Renal cortex interstitium (tissue), 15 donors: ENCODE measurements at places on chromosomes 6 and 20.

DNA sequence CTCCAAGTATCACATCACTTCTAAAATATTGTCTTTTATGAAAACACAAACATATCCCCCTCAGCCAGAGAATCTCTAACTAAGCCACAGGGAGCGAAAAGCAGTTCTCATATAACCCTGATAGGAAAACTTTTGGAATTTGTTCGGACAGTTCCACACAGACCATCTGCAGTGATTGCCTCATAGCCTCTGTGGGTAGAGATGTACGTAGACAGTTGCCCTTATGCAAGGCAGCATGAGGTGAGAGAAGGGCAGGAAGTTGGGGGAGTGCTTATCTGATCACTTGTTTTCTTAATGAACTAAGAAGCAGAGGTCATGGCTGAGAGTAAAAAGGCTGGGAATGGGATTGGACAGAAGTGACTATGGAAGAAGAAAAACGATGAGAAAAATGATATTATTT, 39.6 kb downstream of the SLC23A2 start:
- DNase-seq = no peak

GRCh38 chr6:119173249-119174084, 95.0 kb upstream of the FAM184A start:
- no peak for DNase-seq

DNA sequence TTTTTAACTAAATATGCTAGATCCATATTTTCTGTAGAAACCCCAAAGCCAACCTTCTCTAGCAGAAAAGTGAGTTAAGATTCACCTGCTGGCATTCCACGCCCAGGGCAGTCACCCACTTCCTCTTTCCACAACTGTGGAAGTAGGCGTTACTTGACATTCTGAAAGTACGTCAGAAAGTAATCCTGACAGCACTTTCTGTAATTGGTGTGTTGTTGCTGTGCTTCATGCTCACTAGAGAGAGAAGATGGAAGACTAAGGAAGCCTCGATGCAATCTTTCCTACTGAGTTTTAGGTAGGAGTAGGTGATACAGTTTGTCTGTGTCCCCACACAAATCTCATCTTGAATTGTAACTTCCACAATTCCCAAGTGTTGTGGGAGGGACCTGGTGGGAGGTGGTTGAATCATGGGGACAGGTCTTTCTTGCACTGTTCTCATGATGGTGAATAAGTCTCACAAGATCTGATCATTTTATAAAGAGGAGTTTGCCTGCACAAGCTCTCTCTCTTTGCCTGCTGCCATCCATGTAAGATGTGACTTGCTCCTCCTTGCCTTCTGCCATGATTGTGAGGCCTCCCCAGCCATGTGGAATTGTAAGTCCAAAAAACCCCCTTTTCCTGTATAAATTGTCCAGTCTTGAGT, 101.1 kb downstream of the MAP3K7 start:
- no peak for DNase-seq

DNA sequence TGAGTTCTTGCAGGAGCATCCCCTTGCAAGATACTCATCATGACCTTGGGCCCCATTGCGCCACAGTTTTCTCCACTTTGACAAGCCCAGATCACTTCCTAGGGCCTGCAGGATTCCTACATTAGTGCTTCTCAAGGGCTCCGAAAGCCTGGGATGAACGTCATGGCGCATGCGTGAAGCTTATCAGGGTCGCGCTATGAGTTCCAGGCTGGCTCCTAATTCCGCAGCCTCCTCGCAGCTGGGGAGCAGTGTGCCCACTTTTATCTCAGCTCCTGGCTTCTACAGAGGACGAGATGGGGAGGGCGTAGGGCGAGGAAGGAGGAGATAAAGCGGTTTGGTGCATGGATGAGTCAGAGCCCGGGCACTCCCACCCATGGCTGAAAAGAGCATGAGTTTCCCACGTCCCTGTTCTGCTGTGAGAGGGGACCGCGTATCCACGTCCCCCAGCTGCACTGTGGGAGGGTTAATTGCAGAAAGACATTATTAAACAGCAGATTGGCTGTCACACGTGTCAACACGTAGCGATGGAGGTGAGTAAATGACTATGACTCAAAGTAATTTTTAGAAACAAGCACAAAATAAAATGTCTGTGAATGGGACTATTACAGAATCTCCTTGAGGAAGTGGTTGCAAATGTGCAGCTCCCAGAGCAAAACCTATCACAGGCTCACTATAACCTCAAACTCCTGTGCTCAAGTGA, 72.9 kb upstream of the DSP start:
- DNase-seq = no peak

DNA sequence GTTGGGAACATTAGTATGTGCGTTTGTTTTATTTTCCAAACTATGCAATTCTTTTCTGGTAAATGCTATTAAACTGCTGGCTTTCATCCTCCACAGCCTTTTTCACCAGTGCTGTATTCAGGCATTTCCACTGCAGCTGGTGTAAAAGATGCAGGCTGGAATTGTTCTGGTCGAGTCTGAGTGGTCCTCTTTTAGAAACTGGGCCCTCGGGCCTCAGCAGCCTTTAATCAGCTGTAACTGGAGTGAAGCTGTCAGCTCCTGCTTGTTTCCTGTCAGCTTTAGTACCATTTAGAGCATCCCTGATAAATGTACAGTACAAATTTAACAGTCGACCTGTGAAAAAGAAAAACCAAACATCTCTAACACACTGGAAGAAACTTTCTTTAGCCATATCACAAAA, 979.6 kb downstream of the TFAP2A start:
- DNase-seq = no peak
